ENCODE measurements at places on chromosomes 5 and 9. TPM values are rescaled to one million over a fixed set of nuclear protein-coding genes. Genes with fewer than 3 reads are reported as not detected.

GRCh38 chr5:19018822-19019221, 969.2 kb downstream of the CDH18 start:
- H3K27me3 ChIP-seq, result no peaks in the 10 kb centered on the region
- H3K4me1 ChIP-seq, result no peaks in the 10 kb centered on the region
- no peak overlapping the region for H3K27ac ChIP-seq
- no peak for DNase-seq
- no peaks in the 10 kb centered on the region for H3K36me3 ChIP-seq

GRCh38 chr9:82606071-82606470, 456.9 kb downstream of the RASEF start:
- H3K4me1 ChIP-seq, result no peaks in the 10 kb centered on the region
- no peak overlapping the region for H3K4me3 ChIP-seq
- DNase-seq, result no peak
- no peaks in the 10 kb centered on the region for H3K36me3 ChIP-seq

Gene PLPP7
- total RNA-seq, result 1.5 TPM

DNA sequence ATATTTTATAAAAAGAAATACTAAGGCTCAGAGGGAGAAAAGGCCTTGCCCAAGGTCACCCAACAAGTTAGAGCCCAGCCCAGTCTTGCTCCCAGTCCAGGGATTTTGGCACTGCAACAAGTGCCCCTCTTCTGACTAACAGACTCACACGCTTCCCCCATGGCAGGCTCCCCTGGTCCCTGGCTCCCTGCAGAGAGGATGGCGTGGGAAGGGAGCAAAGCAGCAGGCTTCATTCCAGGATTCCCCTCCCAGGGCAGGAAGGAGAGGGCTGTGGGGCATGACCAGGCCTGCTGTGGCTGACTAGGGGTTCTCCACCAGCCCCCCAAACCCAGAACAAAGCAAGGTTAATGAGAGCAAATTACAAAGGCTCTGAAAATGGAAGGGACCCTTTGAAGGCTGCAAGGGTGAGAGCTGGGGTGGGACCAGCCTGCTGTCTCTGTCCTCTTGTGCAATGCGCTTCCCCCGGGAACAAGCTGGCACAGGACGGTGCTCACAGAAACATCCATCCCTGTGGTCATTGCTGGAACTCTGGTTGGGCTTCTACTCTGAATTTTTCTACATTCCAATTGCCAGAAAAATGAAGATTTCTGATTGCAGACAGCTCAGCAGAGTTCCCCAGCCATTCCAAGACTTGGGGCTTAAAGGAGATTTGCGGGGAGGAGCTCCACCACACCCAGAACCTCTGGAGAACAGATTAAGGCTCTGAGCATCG, 37.1 kb upstream of the FAT2 start:
- DNase-seq, result no peak
- H3K36me3 ChIP-seq, result no peaks in the 10 kb centered on the region
- H3K4me1 ChIP-seq, result no peaks in the 10 kb centered on the region
- no peaks in the 10 kb centered on the region for H3K27me3 ChIP-seq
- H3K27ac ChIP-seq, result no peak overlapping the region
- H3K4me3 ChIP-seq, result no peak overlapping the region

Gene TMEM215
- total RNA-seq, result not detected

GRCh38 chr9:78363221-78363620, 66.3 kb downstream of the PSAT1 start:
- no peaks in the 10 kb centered on the region for H3K36me3 ChIP-seq
- H3K4me3 ChIP-seq, result no peak overlapping the region
- H3K27ac ChIP-seq, result no peak overlapping the region
- H3K4me1 ChIP-seq, result no peaks in the 10 kb centered on the region
- H3K27me3 ChIP-seq, result no peaks in the 10 kb centered on the region

DNA sequence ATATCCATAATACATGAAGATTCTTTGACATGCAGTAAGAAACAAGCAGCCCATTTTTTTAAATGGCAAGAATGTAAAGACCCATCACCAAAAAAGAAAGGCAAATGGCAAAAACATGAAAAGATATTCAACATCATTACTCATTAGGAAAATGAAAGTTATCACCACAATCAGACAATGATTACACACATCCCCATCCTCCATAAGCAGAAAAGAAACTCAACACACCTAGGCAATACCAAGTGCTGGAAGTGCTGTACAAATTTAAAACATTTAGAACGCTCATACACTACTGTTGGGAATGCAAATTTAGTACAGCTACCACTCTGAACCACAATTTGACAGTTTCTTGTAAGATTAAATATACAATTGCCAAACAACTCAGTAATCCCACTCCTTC, 466.7 kb downstream of the ACTL7B start:
- H3K4me1 ChIP-seq, result no peaks in the 10 kb centered on the region
- no peaks in the 10 kb centered on the region for H3K27me3 ChIP-seq
- no peak for DNase-seq

All from upper lobe of right lung (tissue), 1 donor.